NCI-H187 treated with DMSO at 0.1 percent for 48 hours (cell line): ENCODE measurements at places on chromosomes 2 and 18.

GRCh38 chr2:121260370-121261154, 24.4 kb downstream of the TFCP2L1 start:
- no peak for DNase-seq

DNA sequence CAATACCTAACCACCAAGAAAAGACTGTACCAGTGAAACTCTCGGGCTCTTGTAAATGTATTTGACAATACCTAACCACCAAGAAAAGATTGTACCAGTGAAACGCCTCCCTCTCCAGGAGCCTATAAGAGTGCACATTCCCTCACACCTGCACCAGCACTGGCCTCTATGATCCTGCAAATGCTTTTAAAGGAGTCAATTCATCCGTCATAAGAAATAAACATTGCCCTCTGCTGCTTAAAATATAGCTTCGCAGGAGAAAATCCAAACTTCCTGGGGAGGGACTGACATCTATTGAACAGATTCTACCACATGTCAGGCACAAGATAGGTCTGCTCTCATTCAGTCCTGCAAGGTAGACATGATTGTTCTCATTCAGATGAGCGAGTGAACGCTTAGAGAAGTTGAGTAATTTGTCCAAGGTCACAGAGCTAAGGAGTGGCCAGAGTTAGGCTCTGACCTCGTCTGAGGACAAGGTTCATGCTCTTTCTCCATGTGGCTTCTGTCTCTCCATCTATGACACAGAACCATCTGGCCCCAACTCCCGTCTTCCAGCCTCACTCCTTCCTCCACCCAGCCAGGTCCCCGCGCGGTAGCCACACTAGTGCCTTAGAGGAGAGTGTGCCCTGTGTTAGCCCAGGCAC, 38.7 kb downstream of the MCFD2 start:
- no peak for DNase-seq

DNA sequence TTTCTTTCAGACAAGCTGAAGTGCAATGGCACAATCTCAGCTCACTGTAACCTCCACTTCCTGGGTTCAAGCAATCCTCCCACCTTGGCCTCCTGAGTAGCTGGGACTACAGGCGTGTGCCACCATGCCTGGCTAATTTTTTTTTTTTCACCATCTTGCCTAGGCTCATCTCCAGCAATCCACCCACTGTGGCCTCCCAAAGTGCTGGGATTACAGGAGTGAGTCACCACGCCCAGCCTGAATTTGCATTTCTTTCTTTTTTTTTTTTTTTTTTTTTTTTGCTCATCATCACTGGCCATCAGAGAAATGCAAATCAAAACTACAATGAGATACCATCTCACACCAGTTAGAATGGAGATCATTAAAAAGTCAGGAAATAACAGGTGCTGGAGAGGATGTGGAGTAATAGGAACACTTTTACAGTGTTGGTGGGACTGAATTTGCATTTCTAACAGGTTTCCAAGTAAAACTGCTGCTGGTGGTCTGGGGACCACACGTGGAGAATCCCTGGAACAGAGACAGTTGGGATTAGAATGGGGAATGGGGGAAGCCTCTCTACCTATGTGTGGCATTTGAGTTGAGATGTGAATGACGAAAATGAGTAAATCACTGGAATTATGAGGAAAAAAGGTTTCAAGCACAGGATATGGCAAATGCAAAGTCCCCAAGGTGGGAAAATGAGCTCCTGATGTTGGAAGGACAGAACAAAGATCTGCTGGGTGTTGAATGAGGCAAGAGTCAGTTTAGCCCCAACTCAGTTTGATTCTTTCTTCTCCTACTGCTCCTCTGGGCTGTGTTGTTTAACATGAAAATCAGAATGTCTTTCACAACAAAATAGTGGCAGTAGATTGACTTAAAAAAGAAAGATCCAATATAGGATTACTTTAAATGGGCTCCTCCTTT, 88.8 kb upstream of the MAP4K4 start:
- DNase-seq: no peak

- peak; percentile 85 for DNase-seq
Observed at GRCh38 chr18:69400253-69400975, at the start of gene DOK6. DOK6 (plus strand) TSS chr18:69400888.

- DNase-seq: no peak
Observed at GRCh38 chr2:222959358-222959757, 92.6 kb upstream of the KCNE4 start.

DNA sequence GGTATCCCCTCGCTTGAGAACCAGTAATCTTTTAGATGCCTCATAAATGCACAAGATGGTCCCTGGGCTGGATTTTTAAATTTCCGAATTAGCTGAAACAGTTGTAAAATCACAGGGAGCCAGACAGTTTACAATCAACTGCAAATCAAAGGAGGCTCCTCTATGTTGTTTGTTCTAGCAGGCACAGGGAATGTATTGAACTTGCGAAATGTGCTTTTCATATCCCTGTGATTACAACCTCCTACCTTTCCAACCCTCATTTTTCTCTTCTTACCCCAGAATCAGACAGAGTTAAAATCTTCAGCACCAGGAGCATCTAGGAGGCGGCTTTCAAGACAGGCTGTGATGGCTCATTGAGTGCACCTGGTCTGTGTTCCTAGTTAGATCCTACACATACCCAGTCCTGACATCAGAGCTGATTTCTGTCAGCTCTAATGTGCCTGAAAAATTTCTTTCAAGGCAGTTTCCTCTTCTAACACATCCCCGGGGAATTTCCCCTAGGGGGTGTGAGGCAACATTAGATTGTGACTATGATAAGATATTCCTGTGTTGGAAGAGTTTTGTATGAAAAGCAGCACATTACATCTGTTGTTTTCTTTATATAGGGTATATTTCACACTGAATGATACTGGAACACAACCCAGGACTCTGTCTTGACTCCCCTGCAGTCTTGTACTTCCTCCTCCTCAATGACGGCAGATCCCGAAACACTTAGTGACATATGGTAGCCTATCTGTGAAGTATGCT, 17.9 kb upstream of the CAVIN2 start:
- DNase-seq: no peak

GRCh38 chr2:76870581-76870980, 651.6 kb downstream of the LRRTM4 start:
- no peak for DNase-seq

GRCh38 chr18:76977108-76977621, 154.8 kb downstream of the ZNF236 start:
- DNase-seq: peak; percentile 58

DNA sequence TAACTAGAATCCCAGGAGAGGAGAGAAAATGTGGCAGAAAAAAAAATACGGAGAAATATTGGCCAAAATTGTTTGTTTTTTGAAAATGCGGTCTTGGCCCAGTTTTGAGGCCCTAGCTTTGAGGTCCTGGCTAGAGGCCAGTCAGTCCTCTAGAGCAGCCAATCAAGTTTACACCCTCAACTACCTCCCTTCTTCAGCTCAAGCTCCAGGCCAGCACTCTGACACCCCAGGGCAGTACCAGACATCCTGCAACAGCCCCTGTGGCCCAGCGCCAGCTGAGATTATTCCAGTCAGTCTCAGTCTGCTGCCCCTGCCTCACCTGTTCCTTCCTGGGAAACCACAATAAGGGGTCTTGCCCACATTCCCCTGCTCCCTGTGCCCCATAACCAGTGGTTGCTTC, 107.7 kb downstream of the UGGT1 start:
- no peak for DNase-seq

DNA sequence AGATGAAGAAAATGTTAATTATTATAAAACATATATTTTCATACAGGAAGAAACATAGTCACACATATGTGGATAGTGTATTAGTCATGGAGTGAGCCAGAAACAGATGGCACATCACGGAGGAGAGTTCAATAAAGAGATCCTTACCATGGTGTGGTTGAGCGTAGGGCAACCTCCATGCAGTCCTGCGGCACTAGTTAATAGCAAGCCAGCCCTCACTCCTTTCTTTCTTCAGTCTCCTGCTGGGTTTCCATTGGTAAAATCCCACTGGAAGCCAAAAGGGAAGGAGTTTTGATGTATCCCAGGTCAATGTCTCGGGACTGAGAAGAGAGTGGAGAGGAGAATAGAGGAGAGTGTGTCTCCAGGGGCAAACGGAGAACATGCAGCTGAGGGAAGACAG, 328.1 kb downstream of the NR4A2 start:
- DNase-seq: no peak

- DNase-seq: no peak
Observed at GRCh38 chr2:29035016-29035745, 39.1 kb downstream of the PCARE start.

- DNase-seq: no peak
Observed at GRCh38 chr2:152472481-152472887, 137.5 kb downstream of the FMNL2 start.

DNA sequence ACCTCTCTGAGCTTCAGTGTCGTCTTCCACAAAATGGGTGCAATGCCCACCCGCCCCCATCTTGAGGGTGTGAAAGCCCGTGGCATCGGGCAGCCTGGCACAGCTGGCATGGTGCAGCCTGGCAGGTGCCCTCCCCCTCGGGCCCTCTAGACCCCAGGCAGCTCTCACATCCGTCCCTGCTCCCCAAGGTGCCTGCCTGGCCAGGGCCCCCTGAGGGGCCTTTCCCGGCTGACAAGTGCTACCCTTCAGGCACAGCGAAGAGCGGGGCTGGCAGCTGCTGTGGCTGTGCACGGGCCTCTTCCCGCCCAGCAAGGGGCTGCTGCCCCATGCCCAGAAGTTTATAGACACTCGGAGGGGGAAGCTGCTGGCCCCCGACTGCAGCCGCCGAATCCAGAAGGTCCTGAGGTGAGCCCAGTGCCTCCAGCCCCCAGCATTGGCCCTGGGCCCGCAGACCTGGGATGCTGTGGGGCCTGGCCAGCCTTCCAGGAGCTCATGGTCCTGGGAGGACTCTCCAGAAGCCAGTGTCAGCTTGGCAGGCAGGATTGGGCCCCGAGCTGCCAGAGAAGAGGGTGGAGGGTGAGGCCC, 13.9 kb upstream of the GPR17 start:
- no peak for DNase-seq

- no peak for DNase-seq
Observed at GRCh38 chr18:63339920-63340484, 20.4 kb upstream of the BCL2 start.

DNA sequence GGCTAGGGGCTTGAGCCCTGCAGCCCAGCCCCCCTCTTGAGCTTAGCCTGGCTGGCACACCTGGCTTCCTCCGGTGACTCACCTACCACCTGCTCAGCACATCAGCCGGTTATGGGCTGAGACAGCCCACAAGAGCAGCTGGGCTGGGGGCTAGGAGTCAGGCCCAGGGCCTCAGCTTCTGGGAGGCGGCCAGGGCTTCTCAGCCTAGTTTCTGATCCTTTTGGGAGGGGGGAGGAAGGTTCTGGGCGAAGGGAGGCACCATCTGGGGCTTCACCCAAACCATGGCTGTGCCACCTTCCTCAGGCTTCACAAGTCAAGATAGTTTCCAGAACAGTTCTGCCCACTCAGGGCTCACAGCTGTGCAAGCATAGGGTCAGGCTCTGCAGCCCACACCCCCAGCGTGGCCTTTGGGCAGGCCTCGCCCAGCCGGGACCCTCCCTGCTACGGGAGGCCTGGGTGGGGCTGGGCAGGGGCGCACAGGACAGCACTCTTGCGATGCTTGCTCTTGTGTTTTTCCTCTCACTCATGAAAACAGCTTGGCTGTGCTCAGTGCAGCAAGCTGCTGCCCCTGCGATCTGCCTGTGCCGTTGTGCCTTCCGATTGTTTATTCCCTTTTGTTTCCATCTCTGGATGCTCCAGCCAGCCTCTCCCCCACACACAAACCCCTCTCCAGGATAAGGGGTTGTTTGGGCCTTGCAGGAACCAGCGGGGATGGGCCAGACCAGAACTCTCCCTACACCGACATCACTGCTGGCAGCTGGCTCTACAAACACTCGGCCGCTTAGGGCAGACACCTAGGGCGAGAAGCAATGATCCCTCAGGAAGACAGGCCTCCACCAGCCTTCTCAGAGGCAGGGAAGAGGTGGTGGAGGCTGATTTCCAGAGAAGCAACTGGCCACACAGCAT, 26.1 kb upstream of the SEMA4C start:
- DNase-seq: no peak

DNA sequence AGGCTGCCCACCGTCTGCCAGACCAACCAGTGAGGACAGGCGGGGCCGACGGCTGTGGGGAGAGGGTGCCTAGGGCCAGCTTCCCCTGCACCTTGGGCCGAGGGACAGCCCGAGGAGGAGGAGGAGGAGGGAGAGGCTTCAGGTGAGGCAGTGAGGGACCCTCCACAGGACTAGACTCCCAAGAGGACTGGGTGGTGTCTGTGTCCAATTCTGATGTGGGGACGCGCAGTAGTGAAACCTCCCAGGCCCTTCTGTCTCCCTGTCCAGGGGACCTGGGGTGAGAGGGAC, 19.8 kb upstream of the ASB1 start:
- no peak for DNase-seq

DNA sequence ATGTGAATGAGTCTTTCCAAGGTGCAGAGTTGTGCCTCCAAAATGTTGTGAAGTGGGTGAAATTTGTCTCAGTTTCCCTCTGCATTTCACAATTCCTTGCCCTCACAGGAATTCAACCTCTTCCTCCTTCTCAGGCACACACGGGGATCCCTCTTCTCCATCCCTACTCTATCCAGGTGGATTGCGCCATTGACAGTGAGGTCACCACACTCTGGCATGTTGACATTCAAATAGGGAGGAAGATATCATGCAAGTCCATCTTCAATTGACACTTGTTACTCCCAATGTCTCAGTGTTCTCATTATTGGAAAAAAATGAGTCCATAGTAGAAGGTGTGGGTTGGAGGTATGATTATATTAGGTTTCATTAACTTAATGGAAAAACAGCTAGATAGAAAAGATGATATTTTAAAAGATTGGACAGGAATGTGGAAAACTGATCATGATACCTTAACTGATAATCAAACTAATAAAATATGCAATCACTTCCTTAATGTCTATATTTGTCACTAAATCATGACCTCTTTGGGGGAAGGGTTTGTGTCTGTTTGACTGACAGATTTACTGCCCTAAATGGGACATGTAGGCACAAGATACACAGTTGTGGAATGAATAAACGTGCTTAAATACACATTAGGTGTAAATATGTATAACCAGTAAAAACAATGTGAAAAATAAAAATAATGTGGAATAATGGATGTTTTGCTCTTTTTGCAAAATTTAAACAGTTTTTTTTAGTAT, 213.8 kb upstream of the SLC8A1 start:
- DNase-seq: no peak

GRCh38 chr2:168243061-168243460, 4.3 kb downstream of the STK39 start:
- DNase-seq: no peak

DNA sequence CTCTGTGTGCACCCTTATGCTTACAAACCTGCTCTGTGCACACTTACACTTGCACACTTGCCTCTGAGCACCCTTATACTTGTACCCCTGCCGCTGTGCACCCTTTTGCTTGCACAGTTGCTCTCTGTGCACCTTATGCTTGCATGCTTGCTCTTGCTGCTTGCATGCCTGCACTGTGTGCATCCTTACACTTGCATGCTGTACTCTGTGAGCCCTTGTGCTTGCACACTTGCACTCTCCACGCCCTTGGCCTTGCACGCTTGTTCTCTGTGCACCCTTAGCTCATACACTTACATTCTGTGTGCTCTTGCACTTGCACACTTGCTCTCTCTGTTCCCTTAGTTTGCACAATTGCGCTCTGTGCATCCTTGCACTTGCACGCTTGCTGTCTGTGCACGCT, 78.3 kb downstream of the GNAL start:
- DNase-seq: no peak
